Lower lobe of right lung (tissue), 2 donors: ENCODE measurements at places on chromosomes 1 and 21. TPM values are rescaled to one million over a fixed set of nuclear protein-coding genes. Genes with fewer than 3 reads are reported as not detected.

The FAM3B gene
- total RNA-seq: 4.8 TPM

The TEX38 gene
- not detected for total RNA-seq

The GON4L gene
- total RNA-seq: 46.9 TPM

The BEST4 gene
- total RNA-seq: 1.7 TPM

The HORMAD1 gene
- total RNA-seq: 2.7 TPM

The CYYR1 gene
- 28.1 TPM for total RNA-seq

The RPTN gene
- total RNA-seq: not detected

The NTRK1 gene
- 1.9 TPM for total RNA-seq

The ZNF695 gene
- total RNA-seq: not detected

The CLDN8 gene
- 2.9 TPM for total RNA-seq

The PRXL2B gene
- total RNA-seq: 26.3 TPM

The DENND2D gene
- total RNA-seq: 113 TPM

The COL6A2 gene
- 227 TPM for total RNA-seq

The HSPA6 gene
- 13.0 TPM for total RNA-seq

The LAMC2 gene
- total RNA-seq: 24.9 TPM

The KCNK1 gene
- total RNA-seq: 9.7 TPM

The SPATA21 gene
- total RNA-seq: not detected

The CORT gene
- not detected for total RNA-seq

The FAM78B gene
- total RNA-seq: 0.95 TPM

The TLR5 gene
- total RNA-seq: 26.6 TPM

The PLA2G2F gene
- total RNA-seq: not detected

The NIBAN1 gene
- 44.8 TPM for total RNA-seq

The CFAP74 gene
- 6.6 TPM for total RNA-seq

The TDRD5 gene
- total RNA-seq: 0.15 TPM

The WNT9A gene
- 7.0 TPM for total RNA-seq

The RXRG gene
- 8.4 TPM for total RNA-seq

The OR2G6 gene
- total RNA-seq: not detected

The DNAJC6 gene
- total RNA-seq: 10.5 TPM

The CYP4B1 gene
- total RNA-seq: 210 TPM

The HSF2BP gene
- total RNA-seq: 0.32 TPM

The PLEKHG5 gene
- total RNA-seq: 9.5 TPM

The CD84 gene
- total RNA-seq: 24.1 TPM

The FAM151A gene
- total RNA-seq: not detected

The GIPC2 gene
- total RNA-seq: 2.9 TPM

The RHD gene
- total RNA-seq: not detected

The F3 gene
- 62.4 TPM for total RNA-seq

The TMEM269 gene
- total RNA-seq: not detected

The PCP4L1 gene
- total RNA-seq: 8.9 TPM

The OR2T11 gene
- total RNA-seq: not detected

The AK5 gene
- 1.0 TPM for total RNA-seq

The GBP5 gene
- total RNA-seq: 9.6 TPM

The TTC22 gene
- 8.4 TPM for total RNA-seq

The CXADR gene
- 26.6 TPM for total RNA-seq

The FLG gene
- total RNA-seq: not detected

The DCDC2B gene
- total RNA-seq: 3.2 TPM

The SH3BGR gene
- 4.1 TPM for total RNA-seq

The TMEM240 gene
- total RNA-seq: 3.9 TPM

The DTL gene
- 3.9 TPM for total RNA-seq

The RPS6KA1 gene
- 140 TPM for total RNA-seq

The C4BPB gene
- 10.4 TPM for total RNA-seq

The CTSE gene
- total RNA-seq: 63.6 TPM

The BACH1 gene
- total RNA-seq: 148 TPM

The PPIAL4G gene
- not detected for total RNA-seq

The GPR37L1 gene
- 0.06 TPM for total RNA-seq
